ENCODE measurements at places on chromosomes 7 and 10.

DNA sequence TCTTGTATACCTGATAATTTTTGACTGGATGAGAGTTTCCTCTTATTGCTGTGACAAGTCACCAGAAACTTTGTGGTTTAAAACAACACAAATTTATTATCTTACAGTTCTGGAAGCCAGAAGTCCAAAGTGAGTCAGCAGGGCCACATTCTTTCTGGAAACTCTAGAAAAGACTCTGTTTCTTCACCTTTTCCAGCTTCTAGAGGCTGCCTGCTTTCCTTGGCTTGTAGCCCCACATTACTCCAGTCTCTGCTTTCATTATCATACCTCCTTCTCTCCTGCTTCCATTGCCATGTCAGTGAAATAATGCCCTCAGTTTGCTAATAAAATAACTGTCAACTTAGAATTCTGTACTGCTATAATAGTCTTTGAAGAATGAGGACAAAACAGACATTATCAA lies 65.3 kb downstream of the VCL start:
- DNase-seq: no peak

DNA sequence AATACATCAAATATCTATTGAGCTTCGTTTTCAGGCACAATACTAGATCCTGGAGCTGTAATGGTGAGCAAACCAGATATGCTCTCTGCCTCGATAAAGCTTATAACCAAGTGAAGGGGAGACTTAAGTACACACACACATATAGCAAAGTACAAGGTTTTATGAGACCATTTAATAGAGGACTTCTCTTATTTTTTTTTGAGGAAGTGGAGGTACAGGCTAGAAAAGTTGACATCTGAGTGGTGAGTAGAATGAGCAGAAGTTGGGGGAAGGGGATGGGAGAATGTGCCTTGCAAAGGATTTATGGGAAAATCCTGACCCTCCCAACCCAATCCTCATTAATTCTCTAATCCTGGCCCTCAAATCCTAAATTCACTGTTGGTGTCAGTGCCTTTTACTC lies 7.7 kb downstream of the CCDC136 start:
- DNase-seq: no peak

- no peak for DNase-seq
Observed at GRCh38 chr7:129366-130221, 62.8 kb upstream of the FAM20C start.

DNA sequence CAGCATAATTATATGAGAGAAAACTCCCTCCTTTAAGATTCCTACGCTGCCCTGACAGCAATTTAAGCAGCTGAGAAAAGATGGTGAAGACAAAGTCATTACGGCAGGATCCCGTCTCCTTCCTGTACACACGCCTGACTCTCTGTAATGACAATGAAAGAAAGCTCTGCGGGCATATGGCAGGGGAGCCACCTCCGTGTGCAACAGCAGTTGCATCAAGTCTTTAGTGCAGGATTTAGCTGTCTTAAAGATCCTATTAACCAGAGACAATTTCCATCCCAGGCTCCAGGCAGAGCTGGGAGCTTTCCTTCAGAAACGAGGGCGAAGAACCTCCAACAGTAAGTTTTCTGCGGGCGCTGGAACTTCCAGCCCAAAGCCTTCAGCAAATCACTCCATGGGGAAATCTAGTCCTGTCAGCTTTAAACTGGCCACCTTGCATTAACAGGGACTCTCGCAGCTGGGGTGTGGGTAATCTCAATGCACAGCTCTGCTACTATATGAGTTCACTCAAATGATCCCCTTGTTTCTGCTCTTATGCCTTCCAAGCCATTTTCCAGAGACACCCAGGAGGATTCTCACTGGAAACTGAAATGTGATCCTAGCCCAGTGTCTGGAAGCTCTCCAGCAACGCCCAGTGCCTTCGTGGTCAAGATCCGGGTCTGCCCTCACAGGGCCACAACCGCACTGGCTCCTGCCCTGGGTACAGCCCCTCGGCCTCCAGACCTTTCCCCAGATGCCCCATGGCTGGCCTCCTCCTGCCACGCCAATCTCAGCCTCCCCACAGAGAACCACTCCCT lies 74.9 kb downstream of the CTBP2 start:
- DNase-seq: no peak

DNA sequence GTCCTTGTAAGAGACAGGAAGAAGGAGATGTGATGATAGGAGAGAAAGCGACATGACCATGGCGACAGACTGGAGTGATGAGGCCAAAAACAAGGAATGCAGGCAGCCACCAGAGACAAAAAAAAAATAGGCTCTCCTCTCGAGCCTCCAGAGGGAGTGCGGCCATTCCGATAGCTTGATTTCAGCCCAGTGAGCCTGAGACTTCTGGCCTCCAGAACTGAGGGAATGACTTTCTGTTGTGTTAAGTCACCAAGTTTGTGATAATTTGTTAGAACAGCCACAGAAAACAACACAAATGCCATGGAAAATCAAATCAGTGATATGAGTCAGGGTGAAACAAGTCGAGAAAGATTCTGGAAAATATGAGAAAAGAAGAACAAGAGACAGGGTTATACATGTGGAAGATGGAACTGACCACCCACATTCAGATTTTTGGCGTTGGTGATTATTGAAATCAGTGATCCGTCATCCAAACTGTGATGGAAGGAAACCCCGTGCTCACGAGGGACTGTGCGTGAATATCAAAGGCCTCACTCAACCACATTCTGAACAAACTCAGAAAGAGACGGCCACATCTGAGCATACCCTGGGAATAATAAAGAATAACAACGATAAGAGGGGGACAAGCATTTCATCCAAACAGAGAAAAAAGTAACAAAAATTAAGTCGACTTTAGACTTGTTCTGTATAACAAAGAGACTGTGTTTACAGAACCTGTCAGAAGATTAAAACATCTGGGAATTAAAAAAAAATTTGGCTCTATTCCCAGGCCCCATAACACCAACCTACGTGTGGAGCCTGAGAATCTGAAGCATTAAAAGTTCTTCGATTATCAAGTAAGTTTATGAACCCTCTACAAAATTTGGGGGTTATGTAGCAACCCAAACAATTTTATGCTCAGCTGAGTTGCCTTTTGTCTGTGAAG lies 72.1 kb downstream of the EEPD1 start:
- no peak for DNase-seq

GRCh38 chr7:39269034-39269433 lies 291.3 kb downstream of the POU6F2 start:
- DNase-seq: no peak

- DNase-seq: no peak
Observed at GRCh38 chr10:75740541-75740940, 309.1 kb downstream of the LRMDA start.

GRCh38 chr7:12759151-12759550 lies 71.7 kb downstream of the ARL4A start:
- peak; percentile 20 for DNase-seq

GRCh38 chr7:37643876-37644275 lies 39.7 kb upstream of the GPR141 start:
- no peak for DNase-seq

DNA sequence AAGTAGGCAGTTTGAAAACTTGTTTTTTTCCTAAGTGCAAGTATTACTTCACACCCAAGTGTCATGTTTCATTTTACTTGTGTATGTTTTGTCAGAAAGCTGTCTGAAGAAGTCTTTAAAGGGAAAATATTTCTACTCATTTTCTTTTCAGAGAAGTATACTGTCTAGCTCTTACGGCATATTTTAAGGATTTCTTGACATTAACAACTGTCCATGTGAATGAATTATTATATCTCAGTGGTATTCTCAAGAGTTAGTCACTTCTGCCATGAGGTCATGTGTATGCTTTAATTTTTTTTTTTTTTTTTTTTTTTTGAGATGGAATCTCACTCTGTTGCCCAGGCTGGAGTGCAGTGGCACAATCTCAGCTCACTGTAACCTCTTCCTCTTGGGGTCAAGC lies 229.5 kb downstream of the BICC1 start:
- no peak for DNase-seq

- DNase-seq: no peak
Observed at GRCh38 chr7:37698276-37698675, 14.7 kb downstream of the GPR141 start.

DNA sequence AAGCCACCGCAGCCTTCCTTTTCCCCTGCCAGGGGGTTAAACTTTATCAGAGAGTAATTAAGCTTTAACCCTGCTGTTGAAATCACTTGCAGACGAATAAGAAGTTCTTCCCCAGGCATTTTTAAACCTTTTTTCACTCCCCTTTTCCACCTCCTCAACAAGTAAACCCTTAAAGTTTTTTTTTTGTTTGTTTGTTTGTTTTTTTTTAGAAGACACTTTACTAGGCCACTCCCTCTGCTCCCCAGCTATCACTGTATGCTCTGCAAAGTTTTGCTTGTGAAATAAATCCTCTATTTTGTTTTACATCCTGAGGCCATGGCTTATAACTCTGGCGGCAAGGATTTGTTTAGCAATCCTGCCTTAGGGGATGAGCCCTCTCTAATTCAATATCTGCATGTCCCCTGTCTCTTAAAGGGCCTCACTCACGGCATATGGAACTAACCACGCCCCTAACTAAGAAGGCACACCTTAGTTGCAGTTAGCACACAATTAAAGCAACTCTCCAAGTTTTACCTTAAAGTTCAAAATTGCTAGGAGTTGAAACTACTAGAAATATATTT lies 1354.7 kb upstream of the LRRTM3 start:
- DNase-seq: no peak

- DNase-seq: no peak
Observed at GRCh38 chr7:97480772-97481390, 251.0 kb upstream of the TAC1 start.

DNA sequence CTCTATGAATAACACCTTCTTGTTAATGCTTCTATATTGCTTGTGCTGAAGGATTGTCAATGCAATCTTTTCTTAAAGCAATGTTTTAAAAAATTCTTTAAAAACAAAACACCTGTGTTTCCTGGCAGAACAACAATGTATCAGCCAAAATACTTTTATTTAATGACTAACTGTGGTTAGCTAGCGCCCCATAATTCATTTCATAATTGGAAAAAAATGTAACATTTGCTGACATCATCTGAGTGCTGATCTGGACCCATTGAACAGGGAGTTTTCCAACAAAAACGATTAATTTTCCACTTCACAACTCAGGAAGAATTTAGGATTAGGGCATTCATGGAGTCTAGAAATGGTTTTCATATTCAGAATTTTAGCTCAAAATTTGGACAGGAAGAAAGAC lies 137.6 kb upstream of the CDK6 start:
- DNase-seq: no peak

DNA sequence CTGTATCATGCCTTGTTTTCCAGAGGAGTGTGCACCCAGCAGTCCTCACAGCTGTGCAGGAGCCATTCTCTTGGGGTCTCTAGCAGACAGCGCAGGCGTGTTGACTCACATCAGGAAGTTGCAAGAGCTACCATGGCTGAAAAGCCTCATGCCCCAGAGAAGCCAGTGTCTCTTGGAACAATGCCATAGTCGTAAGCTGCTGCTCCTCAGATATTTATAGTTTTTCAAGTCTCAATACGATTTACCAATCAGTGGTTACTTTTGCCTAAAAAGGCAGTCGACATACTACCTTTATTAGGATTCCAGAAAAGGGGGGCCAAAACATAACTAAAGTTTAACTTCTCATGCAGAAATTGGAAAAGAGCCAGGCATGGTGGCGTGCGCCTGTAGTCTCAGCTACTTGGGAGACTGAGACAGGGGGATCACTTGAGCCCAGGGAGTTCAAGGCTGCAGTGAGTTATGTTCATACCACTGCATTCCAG lies 407.7 kb downstream of the PARD3 start:
- no peak for DNase-seq

GRCh38 chr10:103717341-103718246 lies 137.8 kb downstream of the SH3PXD2A start:
- DNase-seq: no peak

- no peak for DNase-seq
Observed at GRCh38 chr7:78399033-78399769, 600.6 kb downstream of the PHTF2 start.

DNA sequence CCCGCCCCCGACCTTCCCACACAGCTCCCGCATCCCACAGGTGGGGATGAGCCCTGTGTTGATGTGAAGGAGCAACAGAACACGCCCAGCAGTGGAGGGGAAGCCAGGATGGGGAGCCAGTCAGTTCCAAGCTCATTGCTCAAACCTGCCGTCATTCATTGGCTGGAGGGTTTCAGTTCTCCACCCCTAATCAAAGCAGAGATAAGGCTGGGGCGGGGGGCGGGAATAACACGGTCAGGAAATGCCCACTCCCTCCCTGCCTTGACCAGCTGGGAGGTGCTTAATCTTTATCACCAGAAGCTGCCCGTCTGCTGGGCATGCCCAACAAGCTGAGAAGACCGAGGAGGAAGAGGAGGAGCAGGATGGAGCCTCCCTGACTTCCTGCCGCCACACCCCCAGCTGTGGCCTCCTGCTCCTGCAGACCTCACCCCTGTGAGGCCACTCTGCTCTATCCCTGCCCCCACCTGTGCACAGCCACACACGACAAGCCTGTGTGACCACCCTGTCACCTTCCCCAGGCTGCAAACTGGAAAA lies 265.1 kb downstream of the ZEB1 start:
- DNase-seq: no peak

- no peak for DNase-seq
Observed at GRCh38 chr7:45579391-45579801, 5.2 kb downstream of the ADCY1 start.

DNA sequence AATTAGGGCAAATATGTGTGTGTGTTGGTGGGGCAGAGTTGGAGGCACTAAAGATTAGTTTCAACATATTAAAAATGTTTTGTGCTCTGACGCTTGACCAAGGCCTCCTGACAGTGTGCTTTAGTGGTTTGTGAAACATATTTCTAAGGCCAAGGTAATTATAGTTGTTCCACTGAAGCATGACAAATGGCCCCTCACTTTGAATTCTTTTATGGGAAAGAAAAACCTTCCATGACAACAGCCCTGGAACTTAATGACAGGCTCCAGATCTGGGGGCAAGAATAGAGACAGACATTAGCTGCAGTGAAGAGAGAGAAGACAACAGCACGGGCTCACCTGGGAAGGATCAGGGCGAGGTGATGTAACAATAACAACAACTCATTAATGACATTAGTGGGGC lies 155.8 kb downstream of the CHN2 start:
- peak; percentile 76 for DNase-seq

GRCh38 chr10:80518807-80519360 lies 18.8 kb upstream of the SH2D4B start:
- DNase-seq: no peak

- no peak for DNase-seq
Observed at GRCh38 chr10:77680065-77680464, 42.5 kb upstream of the KCNMA1 start.

DNA sequence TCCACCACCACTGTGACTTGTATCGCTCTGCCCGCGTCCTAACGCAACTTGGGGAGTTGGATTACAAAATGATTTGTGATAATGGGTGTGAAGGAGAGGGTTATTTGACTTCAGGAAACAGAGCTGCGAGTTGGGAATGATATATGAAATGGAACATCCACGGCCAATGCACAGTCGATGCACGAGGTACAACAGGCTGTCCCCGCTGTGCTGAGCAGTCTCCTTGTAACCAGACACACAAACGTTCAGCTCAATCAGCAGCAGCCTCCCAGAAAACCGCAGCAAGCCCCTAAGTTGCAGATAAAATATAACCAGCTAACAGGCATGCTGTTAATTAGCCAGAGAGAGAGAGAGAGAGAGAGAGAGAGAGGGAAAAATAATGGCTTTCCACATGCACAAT lies 332.7 kb upstream of the MGMT start:
- no peak for DNase-seq
